Tongue (tissue), 3 donors: ENCODE measurements at places on chromosomes 11 and 22.
A peak's percentile ranks its signal among the peaks of the same experiment; 100 is the strongest.

GRCh38 chr11:64605244-64605560, 14.2 kb downstream of the SLC22A12 start:
- DNase-seq, result no peak

- no peak for DNase-seq
Measured at GRCh38 chr11:73047773-73048371, 94.2 kb downstream of the FCHSD2 start.

DNA sequence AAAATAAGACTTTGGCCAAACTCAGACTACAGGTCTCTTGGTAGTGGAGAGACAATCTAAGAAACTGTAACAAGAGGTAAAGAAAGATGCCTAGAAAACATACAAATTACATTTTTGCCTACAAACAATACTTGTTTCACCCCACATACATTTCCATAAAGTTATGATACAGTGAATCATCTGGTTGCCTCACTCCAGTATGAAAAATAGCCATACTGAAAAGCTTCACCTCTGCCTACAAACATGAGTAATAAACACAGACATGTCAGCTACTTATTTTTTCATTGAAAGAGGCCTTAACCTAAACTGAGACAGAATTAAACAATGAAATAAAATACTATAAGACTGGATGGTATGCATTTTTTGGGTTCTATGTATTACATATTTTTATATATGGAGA, 1463.0 kb downstream of the FAM181B start:
- DNase-seq, result no peak

- DNase-seq, result no peak
Measured at GRCh38 chr22:22178992-22179391, 65.6 kb upstream of the VPREB1 start.

- no peak for DNase-seq
Measured at GRCh38 chr11:134987822-134988221, 575.8 kb upstream of the B3GAT1 start.

DNA sequence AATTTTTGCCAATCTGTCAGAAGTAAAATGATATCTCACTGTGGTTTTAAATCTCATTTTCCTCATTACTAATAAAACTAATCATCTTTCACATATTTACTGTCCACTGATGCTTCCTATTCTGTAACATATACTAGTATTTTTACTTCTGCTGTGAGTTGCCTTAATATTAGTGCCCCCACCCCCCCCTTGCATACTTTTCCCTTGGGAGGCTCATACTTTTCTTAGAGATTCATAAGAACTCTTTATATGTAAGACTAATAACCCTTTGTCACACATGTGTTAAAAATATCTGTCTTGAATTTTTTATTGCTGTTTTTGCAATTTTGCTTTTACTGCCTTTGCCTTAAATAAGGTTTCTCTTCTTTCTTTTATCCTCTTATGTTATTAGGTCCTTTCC, 87.2 kb downstream of the PHF21A start:
- DNase-seq, result no peak

DNA sequence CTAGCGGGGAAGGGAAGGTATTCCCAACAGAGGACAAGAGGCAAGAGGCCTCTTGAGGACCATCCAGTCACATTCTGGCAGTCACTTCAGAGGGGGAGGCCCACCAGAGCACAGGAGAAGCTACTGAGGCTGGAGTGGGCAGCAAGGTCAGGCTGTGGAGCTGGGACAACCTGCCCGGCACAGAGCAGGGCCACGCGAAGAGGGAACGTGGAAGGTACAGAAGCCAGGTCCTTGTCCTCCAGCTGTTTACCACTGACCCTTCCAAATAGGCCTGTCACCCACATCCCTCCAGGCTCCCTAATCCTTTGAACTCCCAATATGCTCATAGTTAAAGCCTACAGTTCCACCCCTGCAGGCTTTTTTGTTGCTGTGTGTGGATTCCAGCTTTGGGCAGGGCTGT, 76.9 kb downstream of the IGLL1 start:
- DNase-seq, result no peak

GRCh38 chr11:25727944-25728343, 604.0 kb upstream of the ANO3 start:
- no peak for DNase-seq

DNA sequence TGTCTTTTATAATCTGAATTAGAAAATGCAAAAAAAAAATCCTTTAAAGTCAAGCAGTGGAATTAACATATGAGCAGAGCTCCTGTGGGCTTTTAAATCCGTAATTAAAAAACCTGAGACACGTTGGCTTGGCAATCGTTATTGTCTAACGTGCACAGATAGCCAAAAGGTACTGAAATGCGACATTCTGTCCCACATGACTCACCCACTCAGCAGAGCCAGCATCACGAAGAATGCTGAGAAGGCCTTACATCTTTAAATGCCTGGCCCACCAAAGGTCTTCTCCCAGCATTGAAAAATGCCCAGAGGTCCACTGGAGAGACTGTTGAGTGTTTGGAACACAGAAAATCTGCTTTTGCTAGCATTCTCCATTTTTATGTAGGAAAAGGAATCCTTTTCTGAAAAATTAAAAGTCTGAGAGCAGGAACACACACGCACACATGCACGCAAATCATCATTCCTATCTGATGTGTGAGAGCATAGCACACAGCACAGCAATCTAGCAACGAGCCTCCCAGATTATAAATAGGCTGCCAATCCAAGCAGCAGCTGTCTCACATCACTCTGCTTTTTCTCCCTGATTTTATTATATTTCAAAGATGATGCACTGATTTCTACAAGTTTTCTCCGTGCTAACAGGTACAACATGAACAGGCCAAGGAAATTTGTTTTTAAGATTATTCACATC, 94.5 kb downstream of the PHF21A start:
- DNase-seq, result no peak

- DNase-seq, result no peak
Measured at GRCh38 chr11:104881117-104881794, 17.0 kb downstream of the CASP12 start.

- DNase-seq, result peak; percentile 50
Measured at GRCh38 chr11:33742249-33742851, 6.1 kb upstream of the CD59 start.

DNA sequence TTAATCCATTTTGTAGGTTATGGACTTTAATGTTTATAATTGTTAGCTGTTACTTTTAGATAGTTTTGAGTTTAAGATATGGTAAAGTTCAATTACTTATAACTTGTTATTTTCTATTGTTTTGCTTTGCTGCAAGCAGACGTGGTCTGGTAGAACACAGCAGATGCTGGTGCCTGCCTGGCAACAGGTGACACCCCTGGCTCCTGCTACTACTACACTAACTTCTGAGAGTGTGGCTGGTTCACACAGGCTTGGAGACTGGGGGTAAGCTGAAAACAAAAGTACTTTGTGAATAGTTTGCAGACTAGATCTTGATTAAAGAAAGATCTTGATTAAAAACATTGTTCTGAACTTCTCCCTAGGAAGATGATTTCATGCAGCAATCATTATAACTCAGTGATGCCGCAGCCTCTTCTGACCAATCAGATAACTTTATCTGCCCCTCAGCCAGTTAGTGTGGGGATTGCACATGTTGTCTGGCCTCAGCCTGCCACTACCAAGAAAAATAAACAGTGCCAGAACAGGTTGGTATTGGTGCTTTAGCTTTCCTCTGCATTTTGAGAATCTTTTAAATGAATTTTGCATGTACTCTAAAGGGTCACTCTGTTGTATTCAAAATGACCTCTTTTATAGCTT, 90.4 kb downstream of the HIPK3 start:
- DNase-seq, result no peak

DNA sequence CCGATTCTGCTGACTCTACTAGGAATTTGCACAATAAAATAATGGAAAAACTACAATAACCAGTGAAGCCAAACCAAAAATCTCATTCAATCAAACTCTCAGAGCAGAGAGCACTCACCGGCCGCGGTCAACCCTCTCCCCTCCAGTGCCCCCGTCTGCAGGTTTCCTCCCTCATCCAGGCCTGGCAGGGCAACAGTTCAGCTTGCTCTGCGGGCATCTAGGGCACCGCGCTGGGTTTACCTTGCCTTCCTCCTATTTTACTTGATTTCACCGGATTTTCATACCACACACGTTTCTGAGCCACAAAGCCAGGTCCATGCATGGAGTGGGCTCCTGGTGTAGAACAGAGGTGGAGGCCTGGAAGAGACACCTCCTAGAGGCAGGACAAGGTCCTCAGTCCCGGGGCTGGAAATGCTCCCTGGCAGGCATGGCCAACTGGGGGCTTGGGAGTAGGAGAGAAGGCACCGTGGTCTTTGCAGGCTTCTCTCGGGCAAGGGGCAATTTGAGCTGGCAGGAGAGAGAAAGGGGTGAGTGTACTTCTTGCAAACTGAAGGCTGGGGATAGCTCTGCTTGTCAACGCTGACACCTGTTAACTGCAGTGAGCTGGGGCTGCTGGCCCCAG, 938.4 kb downstream of the BRD1 start:
- no peak for DNase-seq

DNA sequence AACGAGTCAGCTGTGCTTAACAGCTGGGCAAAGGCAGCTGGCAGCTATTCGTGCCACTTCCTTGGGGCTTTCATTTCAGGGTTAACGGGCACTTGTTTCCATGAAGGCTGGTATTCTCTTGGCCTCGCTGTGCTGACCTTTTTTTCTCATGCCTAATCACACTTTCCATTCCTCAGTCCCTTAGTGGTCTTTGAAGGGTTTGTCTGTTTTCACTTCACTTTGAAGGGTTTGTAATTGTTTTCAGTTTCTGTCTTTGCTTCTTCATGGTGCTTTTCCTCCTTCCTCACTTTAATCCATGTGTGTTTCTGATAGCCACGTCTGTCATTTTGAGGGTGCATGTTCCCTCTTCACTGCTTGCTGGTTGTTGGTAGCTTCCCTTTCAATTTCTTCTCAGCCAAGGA, 24.6 kb downstream of the PPIL2 start:
- DNase-seq, result peak; percentile 84

DNA sequence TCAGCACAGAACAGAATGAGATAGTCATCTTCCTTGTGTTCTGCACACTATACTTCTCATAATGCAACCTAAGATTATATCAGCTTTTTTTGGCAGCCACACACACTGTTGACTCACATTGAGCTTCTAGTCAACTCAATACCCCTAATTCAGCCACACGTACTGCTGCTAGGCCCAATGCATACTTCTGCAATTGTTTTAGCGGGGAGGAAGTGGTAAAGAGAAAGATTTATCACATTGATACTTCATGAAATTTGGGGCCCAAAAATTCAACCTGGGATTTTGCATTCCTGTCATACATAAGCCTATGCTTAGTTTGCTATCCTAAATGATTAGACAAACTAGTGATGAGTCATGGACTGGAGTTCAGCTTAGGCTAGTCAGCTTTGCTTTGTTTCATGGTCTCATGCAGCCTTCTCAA, 8.6 kb upstream of the UPB1 start:
- no peak for DNase-seq

GRCh38 chr11:45449036-45449601, 163.0 kb upstream of the SYT13 start:
- DNase-seq, result no peak

GRCh38 chr11:86904001-86904400, 51.2 kb downstream of the FZD4 start:
- DNase-seq, result no peak

DNA sequence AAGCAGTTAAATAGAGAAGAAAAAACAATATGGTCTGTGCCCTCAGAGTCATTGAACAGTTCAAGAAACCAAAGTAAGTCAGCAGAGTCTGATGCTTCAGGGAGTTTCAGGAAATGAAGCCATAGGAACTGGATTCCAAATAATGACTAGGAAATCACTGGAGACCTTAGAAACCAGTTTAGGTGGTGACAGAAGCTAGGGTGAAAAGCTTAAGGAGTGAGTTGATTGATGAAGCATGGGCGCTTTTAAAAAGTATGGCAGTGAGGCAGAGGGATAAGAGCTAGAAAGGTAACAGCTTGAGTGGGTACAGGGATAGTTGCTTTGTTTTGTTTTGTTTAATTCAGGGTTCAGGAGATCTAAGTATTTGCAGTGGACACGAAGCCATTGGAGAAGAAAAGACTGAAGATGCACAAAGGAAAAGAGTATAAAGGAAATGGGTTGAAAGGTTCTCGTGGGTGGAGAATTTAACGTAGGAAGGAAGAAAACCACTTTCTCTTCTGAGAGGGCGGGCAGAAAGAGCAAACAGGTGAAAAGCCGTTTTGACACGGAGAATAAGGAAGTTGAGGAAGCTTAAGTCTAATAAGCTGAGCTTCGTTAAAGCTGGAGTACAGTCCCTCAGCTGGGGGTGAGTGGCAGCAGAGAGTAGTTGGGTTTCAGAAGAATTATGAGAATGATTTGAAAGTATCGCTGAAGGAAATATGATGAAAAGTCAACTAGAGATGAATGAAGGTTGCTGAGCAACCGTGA, 14.8 kb downstream of the SGSM3 start:
- no peak for DNase-seq

- no peak for DNase-seq
Measured at GRCh38 chr22:19350476-19350859, 58.9 kb upstream of the CLTCL1 start.

GRCh38 chr11:61418136-61418535, 11.6 kb downstream of the CPSF7 start:
- DNase-seq, result no peak

- DNase-seq, result peak; percentile 94
Measured at GRCh38 chr11:68373189-68373814, 60.9 kb downstream of the LRP5 start.

GRCh38 chr22:42651134-42651533, 1.9 kb upstream of the CYB5R3 start:
- no peak for DNase-seq

DNA sequence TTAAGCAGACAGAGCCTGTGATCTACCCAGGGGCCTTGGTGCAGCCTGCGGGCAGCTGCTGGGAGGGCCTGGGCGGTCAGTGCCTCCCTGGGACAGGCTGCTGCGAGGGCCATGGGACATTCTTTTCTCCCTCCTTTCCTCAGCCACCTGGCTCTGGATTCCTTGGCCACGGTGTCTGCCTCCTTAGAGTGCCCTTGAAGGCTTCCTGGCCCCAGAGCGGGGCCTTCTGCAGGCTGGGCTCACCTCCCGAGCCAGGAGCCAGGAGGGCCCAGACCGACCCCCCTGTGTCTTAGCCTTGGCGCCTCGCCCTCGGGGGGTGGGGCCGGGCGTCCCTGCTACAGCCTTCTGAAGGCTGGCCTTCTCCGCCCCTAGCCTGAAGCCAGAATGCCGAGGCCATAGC, 231.2 kb downstream of the TBC1D22A start:
- peak; percentile 38 for DNase-seq

- no peak for DNase-seq
Measured at GRCh38 chr11:85705800-85706199, 19.8 kb upstream of the CCDC89 start.

DNA sequence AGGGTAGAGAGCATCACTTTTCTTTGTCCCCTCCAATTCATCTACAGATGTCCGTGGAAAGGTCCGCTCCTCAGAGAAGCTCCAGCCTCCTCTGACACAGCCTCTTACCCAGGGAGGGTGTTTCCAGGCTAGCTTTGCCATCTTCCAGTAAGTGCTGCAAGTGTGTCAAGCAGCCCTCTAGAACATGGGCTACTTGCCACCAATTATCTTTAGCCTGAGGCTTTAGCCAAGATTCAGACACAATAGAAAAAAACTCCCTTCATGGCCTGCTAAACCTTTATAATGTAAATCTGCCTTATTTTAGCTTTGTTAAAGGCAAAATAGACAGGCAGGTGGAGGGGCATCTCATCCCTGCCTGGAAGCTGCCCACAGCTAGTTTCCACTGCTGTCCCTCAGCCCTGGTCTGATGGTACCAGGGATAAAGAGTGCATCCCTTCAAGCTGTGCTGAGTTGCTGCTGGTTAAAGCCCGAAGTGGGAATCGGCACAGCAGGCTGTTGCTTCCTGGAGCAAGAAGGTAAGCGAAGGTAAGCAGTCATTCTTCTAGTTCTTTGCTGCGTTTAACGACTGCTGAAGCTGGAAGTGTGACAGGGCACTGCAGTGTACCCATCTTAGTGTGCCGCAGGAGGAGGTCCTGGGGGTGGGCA, 190.1 kb upstream of the E2F8 start:
- no peak for DNase-seq

- no peak for DNase-seq
Measured at GRCh38 chr11:66032957-66033735, 6.9 kb upstream of the CATSPER1 start.
